ENCODE measurements at places on chromosomes 5 and 9.

- no peak for DNase-seq
Measured at GRCh38 chr5:44646016-44646415, 162.7 kb upstream of the MRPS30 start.

GRCh38 chr5:73446631-73447529 lies 1.7 kb downstream of the FOXD1 start:
- DNase-seq = no peak

- DNase-seq = no peak
Measured at GRCh38 chr5:15995341-15996052, 184.1 kb downstream of the MARCHF11 start.

- peak; percentile 36 for DNase-seq
Measured at GRCh38 chr5:138352722-138353559, 456 bp downstream of the KDM3B start.

DNA sequence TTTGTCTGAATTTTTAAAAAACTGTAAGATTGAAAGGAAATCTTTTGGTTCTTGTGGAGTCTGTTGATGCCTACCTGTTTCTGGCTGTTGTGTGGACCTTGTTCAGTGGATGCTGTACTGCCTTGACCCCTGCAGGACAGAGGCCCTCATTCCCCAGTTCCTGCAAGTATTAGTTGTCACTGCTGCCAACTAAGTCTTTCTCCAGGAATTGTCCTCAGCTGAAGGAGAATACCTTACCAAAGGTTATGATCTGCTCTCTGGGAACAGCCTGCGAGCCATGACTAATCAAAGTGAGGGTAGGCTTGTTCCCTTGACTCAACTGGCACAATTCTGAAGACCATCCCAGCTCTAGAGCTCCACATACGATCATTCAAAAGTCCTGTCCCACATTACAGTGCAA lies 145.3 kb upstream of the FST start:
- no peak for DNase-seq

GRCh38 chr9:30197954-30198353 lies 2186.5 kb upstream of the ACO1 start:
- DNase-seq = no peak

- no peak for DNase-seq
Measured at GRCh38 chr9:89505911-89506310, 8.0 kb upstream of the SEMA4D start.

GRCh38 chr9:4197548-4197947 lies 102.3 kb downstream of the GLIS3 start:
- DNase-seq = no peak

DNA sequence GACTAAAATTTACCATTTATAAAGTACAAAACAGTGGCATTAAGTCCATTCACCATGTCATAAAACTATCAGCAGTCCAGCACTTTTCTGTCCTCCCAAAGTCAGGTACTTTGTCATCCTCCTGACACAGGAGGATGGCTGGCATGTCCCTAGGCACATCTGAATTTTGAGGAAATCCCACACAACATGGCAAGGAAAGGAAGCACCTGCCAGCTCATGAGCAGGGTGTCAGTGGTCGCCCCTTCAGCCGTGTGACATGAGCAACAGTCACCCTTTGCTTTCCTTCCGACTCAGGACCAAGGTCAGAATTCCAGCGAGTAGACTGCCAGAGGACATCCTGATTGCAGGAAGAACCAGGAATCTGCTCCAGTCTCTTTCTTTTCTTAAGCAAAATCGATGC lies 77.1 kb downstream of the PPARGC1B start:
- DNase-seq = peak; percentile 18

- DNase-seq = peak; percentile 34
Measured at GRCh38 chr9:122218071-122218934, 10.5 kb downstream of the LHX6 start.

GRCh38 chr9:87505869-87506678 lies 8.4 kb downstream of the DAPK1 start:
- no peak for DNase-seq

GRCh38 chr5:90434116-90434714 lies 24.7 kb upstream of the CETN3 start:
- DNase-seq = no peak

DNA sequence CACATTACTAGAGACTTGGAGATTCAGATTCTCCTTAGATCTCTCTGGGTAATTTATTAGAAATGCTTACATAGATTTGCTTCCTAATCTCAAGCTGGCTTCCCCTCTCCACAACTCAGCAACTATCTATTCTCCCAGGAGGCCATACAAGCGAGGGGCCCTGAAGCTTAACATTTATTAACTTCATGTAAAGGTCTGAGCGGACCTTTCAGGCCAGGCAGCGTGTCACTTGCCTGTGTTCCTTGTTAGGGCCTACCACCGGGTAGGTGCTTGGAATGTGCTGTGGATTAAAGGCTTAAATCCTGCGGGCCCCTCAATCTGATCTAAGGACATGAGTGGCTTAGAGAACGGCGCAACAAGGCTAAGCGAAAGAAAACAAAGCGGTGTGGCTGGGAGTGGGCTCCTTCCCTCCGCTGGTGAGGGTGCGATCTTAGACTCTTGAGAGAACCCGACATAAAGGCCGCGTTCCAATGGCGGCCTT lies 712 bp upstream of the HSPA4 start:
- DNase-seq = no peak
